ENCODE measurements at places on chromosomes 2 and 18.
A peak's percentile ranks its signal among the peaks of the same experiment; 100 is the strongest.

GRCh38 chr2:172919732-172920131, 155.9 kb upstream of the MAP3K20 start:
- no peak for DNase-seq

DNA sequence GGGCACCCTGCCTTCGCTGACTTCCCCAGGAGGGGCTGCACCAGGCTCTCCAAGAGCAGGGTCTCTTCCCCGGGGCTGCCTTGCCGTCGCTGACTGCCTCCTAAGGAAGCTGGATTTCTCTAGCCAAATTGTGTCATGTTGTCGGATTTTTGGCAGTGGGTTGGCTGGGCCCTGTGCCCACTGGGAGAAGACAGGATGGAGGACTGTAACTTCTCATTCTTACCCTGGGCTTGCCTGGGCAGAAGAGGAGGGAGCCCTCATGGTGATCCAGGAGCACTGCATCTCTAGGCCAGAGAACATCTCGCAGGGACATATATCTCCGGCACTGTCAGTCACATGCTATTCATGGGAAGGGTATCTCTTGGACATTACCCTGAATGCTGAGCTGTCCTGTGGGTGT, 6.3 kb downstream of the MYO7B start:
- no peak for DNase-seq

DNA sequence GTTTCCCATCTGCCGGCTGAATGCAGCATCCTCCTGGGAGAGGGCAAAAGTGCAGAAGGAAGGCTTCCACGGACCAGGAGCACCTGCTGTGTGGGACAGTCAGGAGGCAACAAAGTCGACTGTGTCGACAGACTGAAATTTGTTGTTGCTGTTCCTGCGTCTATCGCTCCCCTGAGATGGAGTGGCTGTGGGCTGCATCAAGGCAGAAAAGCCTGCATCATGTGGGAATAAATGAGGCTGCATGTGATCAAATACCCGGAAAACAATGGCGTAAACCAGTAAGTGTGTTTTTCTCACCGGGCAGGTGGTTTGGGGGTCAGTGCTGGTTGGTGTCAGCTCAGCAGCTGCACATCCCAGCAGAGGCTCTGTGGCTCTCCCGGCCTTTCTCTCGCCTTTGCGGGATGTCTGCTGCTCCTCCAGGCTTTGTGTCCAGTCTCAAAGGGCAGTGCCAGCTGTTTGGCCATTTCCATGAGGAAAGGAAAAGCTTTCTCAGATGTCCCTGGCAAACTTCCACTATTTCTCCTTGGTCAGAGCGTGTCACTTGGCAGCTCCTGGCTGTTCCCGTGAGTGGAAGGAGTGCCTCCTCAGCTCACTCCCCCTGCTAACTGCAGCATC, 262.4 kb downstream of the NDUFA10 start:
- DNase-seq = peak; percentile 8

DNA sequence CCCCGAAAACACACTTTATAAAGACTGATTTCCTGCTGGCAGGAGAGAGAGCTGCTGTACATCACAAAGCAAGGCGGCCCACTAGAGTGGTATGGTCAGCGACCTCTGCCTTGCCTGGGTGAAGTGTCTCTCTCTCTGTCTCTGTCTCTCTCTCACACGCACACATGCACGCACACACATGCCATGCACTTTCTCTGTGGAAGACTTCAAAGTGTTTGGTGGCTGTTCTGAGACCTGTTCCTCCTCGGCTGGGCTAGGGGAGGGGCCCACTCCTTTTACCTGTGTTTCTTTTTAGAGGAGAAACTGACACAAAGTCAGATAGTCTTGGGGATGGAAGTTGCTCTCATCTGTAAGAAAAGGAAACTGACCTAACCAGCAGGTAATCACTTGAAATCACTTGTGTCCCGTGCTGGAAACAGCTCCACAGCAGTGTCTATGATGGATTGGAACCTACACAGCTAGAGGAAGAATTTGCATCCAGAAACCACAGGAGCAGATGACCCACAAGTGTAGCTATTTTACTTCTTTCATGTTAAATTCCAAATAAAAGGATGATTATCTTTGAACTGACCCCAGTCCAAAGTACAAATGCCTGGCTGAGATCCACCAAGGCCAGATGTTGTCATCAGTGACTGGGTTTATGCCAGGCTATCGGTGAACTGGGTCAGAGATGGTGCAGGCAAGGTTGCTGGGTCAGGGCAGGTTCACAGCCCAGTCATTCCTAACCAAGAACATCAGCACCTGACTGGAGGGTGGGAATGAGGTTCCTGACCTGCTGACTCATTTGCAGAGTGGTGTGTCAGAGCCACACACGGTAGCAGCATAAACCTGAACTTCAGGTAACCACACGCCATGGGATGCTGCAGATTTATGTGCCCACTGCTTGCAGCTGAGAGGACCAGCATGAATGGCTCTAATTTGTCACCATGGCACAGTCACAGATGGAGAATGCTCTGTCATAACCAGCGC, 63.0 kb downstream of the NPAS2 start:
- DNase-seq = no peak

GRCh38 chr2:74653589-74653984, 460 bp upstream of the SEMA4F start:
- no peak for DNase-seq

DNA sequence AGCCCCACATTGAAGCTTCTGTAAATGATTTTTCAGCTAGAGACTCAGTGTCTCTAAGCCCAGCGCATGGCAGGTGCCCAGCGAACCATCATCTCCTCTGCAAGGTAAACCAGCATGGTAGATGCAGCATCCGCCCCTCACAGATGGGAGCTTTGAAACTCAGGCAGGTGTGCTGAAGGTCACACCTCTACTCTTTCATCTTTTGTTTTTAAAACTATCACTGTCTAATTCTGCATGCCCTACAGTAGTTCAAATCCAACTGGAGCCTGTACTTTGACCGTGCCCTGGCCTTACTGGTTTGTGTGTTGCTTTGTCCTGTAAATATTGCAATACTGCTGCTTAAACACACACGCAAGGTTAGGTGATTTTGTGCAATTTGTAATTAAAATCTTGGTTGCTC, 831.1 kb downstream of the GALR1 start:
- no peak for DNase-seq

DNA sequence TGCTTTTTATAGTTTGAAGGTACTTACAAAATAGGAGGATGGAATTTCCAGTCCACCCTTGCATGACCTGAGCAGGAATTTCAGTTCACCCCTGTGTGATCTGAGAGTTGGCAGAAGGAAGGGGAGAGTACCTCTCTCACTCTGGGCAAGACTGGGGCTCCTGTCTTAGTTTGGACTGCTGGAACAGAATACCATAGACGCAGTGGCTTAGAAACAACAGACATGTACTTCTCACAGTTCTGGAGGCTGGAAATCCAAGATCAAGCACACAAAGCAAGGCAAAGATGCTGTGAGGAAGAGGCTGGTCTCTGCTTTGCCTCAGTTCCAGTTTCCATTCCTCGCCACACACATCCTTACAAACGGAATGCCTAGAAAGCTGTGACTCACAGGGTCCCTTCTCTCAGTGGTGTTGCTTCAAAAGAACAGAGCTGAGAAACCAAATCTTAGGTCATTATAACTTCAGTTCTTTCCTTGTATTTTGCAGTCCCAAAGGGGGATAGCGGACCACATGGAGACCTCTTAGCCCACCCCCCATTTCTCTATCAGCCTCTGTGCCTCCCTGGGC, 108.8 kb upstream of the HAAO start:
- no peak for DNase-seq

GRCh38 chr2:195202163-195202845, 454.7 kb upstream of the SLC39A10 start:
- no peak for DNase-seq

DNA sequence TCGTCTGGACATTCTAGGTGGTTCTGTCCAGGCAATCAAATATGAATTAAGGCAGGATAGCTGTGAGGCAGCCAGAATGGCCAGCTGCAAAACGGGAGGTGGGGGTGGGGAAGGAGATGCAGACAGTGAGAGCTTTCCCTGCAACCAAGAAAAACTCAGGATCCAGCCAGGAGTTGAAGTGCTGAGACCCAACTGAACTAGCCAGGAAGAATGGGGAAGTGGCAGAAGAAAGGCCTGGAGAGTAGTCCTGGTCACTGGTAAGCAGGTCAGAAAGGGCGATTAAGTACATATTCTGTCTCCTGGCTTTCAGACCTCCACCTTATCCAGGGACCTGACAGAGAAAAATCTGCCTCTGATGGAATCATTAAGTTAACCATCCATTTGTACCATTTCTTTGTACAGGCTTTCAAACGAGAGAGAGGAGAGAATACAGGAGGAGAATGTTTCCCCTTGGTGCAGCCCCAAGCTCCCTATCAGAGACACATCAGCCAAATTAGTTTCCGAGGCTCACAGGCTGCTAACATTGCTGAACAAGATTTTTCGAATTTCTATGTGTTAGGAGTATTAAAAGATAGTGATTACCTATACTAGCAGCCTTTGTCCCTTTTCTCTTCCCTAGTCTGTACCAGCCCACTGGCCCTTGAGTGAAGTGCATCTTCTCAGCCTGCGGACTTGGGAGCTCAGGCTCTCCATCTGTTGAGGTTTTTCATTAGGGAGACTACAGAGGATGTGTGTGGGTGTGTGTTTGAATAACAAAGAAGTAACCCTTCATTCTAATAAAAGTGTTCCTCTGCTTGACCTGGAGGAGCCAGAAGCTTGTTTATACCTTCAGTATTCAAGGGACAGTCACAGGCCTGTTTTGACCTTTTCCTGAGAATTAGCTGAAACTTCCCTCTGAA, 12.5 kb upstream of the HOXD1 start:
- DNase-seq = no peak

- no peak for DNase-seq
Observed at GRCh38 chr2:128841803-128842202, 523.1 kb upstream of the HS6ST1 start.

DNA sequence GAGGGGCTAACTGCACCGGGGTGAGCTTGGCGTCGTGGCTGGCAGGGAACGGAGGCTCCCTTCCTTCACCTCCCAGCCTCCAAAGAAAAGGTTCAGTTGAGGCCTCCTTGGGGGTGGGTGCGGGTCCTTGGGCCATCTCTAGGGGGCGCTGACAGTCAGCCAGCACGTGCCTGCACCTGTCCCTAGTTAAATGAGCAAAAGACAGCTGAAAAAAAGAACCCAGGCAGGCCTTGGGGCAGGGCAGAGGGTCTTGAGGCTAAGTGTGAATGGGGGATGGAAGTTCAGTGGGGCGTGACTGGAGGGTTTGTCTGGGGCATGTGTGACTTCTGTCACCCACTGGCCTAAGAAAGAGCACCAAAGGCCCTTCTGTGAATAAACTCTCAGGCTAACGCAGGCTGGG, 56.4 kb downstream of the ZFP36L2 start:
- peak; percentile 79 for DNase-seq

Measured in left colon (tissue), 2 donors.